ENCODE measurements at places on chromosomes 13 and 19. TPM values are rescaled to one million over a fixed set of nuclear protein-coding genes. Genes with fewer than 3 reads are reported as not detected.
A peak's percentile ranks its signal among the peaks of the same experiment; 100 is the strongest.

GRCh38 chr13:61275736-61276135 is 139.9 kb downstream of the PCDH20 start:
- no peaks in the 10 kb centered on the region for H3K27me3 ChIP-seq
- H3K4me3 ChIP-seq = no peak overlapping the region

DNA sequence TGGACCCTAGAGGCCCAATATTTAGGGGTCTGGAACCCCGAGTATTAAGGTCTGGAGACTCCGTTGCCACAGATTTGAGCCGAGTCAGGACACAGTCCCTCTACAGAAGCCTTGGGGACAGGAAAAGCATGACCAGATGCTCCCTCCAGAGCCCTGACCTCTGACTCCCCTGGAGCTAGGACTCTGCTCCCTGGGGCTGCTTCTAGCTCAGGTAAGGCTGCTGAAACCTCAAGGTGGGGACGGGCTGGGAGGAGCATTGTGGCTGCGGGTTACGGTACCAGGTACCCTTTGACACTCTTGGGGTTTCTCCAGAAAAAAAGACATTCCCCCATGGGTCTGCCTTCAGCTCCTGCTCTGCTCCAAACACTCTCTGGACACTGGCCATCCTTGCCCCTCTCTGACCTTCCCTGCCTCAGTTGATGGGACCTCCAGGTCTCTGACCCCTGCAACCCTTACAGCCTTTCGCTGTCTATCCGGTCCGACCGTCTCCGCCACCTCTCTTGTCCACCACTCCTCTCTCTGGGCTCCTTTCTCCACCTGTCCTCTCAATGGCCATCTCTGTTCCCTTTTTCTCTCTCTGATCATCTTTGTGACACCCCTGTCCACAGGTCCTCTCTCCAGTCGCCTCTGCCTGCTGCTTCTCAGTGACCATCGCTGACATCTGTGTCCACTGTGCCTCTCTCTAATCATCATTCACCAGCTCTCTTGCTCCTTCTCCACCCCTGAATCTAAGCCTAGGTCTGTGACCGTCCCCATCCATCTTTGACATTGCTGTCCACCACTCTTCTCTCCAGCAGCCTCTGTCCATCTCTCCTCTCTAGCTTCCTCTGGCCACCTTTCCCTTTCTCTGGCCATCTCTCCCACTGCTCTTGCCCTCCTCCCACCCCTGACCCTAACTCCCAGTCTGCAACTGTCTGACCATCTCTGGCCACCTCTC is 1.4 kb downstream of the LRFN3 start:
- H3K4me3 ChIP-seq = peak overlapping the region; percentile 81
- DNase-seq = no peak
- peak overlapping the region; percentile 71 for H3K27ac ChIP-seq
- no peaks in the 10 kb centered on the region for H3K36me3 ChIP-seq
- no peaks in the 10 kb centered on the region for H3K27me3 ChIP-seq
- peaks cover 20% of the 10 kb centered on the region for H3K4me1 ChIP-seq

DNA sequence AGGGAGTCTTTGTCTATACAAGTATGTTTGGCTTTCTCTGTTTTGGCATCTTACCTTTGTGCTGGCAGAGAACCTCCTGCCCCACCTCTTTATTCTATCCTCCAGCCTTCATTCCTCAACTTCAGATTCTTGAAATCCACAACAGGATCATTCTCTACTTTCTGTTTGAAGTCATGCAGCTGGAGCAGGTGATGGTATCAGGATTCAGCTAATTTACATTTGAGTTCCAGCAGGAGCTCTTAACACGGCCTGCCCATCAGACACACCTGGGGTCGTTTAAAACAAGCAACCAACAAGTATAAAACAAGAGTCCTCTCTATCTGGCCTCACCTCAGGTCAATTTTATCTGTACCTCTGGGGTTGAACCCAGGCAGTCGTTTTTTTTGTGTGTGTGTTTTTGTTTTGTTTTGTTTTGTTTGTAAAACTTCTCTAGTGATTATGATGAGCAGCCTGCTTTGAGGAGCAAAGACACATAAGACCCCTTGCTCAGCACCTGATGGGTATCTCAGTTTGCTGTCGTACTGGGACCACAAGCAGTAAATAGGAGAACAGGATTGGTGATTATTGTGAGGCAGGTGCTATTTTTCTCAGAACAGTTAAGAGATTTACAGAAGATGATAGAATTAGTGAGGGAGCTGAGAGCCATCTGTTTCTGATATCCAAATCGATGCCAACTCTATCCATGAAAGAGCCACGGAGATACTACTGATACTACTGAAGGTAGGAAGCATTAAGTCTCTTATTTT is 78.4 kb downstream of the GPC6 start:
- no peak overlapping the region for H3K4me3 ChIP-seq
- no peak for DNase-seq
- H3K36me3 ChIP-seq = no peaks in the 10 kb centered on the region
- H3K27me3 ChIP-seq = no peaks in the 10 kb centered on the region
- no peak overlapping the region for H3K27ac ChIP-seq

GRCh38 chr13:76481738-76482137 is 404.5 kb downstream of the KCTD12 start:
- H3K4me3 ChIP-seq = no peak overlapping the region
- H3K27ac ChIP-seq = no peak overlapping the region
- no peaks in the 10 kb centered on the region for H3K27me3 ChIP-seq
- no peaks in the 10 kb centered on the region for H3K4me1 ChIP-seq
- no peak for DNase-seq

DNA sequence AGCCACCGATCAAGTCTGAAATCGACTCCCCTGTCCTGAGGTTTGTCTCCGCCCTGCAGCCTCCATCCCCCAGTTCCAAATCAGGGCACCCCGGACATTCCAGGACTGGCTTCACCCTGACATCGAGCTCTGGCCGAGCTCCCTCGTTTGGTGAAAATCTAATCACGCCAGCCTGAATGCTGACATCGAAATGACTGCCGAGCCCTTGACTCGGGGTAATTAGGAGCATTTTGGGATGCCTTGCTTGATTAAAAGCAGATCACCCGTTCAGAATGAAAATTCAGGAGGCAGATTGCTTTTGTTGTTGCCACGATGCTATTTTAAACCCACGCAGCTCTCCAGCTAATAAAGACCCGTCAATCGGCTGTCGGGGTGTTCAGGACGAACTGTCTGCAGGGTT is 34.3 kb downstream of the ZNRF4 start:
- H3K36me3 ChIP-seq = no peaks in the 10 kb centered on the region
- H3K4me3 ChIP-seq = no peak overlapping the region
- no peaks in the 10 kb centered on the region for H3K4me1 ChIP-seq
- no peak for DNase-seq

DNA sequence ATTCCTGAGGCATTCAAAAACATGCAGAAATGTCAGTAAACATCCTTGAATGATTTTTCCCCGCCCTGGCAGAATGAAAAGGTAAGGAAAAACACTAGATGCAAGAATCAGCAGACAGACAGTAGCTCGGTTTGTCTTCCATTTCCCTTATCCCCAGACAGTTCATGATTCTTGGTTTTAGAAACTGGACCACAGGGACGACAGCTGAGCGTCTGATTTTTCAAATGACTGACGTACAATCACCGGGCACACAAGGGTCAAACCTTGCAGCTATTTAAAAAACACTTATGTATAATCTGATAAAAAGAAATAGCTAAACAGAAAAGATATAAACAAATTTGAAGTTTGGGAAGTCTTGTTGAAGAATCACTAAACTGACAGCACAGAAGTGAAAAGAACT is 47.1 kb downstream of the DCLK1 start:
- H3K36me3 ChIP-seq = no peaks in the 10 kb centered on the region
- no peaks in the 10 kb centered on the region for H3K4me1 ChIP-seq
- H3K27ac ChIP-seq = no peak overlapping the region

GRCh38 chr13:31421756-31422155 is 222.0 kb downstream of the B3GLCT start:
- H3K36me3 ChIP-seq = no peaks in the 10 kb centered on the region
- no peak for DNase-seq
- H3K4me3 ChIP-seq = no peak overlapping the region
- H3K27ac ChIP-seq = no peak overlapping the region
- H3K4me1 ChIP-seq = no peaks in the 10 kb centered on the region

- no peaks in the 10 kb centered on the region for H3K27me3 ChIP-seq
- H3K4me3 ChIP-seq = no peak overlapping the region
- no peaks in the 10 kb centered on the region for H3K36me3 ChIP-seq
- DNase-seq = no peak
Measured at GRCh38 chr13:27835799-27836198, 43.5 kb downstream of the GSX1 start.

GRCh38 chr13:46679369-46680120 is 117.4 kb downstream of the ESD start:
- DNase-seq = no peak
- H3K36me3 ChIP-seq = no peaks in the 10 kb centered on the region
- H3K4me3 ChIP-seq = peak overlapping the region; percentile 41
- no peaks in the 10 kb centered on the region for H3K27me3 ChIP-seq

- no peak overlapping the region for H3K27ac ChIP-seq
- no peak for DNase-seq
- no peaks in the 10 kb centered on the region for H3K36me3 ChIP-seq
- no peaks in the 10 kb centered on the region for H3K4me1 ChIP-seq
- H3K4me3 ChIP-seq = no peak overlapping the region
Measured at GRCh38 chr13:23822252-23822824, 66.9 kb downstream of the MIPEP start.

DNA sequence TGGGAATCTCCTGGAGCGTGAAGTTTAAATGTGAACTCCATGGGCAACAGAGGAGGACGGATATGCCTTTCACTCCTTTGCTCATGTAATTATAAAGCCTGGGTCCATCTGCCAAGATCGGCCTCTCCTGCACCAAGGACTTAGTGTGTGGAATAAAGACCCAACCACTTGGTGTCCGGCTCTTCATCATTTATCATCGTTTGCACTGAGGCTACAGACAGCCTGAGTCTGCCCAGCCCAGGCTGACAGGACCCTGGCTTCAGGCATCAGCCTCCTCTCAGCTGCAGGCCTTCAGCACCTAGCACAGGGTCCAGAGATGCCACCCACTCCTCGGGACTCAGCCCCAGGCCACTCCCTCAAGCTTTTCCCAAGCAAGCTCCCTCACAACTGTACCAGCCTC is 206.8 kb upstream of the IPO5 start:
- H3K36me3 ChIP-seq = no peaks in the 10 kb centered on the region
- no peaks in the 10 kb centered on the region for H3K27me3 ChIP-seq
- no peak for DNase-seq
- no peak overlapping the region for H3K4me3 ChIP-seq
- H3K4me1 ChIP-seq = no peaks in the 10 kb centered on the region

DNA sequence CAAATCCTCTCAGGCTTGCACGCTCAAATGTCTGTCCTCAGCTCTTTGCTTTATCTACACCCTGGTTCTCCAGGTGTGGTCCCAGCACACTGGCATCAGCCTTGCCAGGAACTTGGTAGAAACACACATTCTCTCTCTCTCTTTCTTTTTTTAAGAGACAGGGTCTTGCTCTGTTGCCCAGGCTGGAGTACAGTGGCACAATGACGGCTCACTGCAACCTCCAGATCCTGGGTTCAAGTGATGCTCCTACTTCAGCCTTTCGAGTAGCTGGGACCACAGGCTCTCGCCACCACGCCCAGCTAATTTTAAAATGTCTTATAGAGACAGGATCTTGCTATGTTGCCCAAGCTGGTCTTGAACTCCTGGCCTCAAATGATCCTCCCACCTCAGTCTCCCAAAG is 20.8 kb downstream of the ADGRL1 start:
- H3K27ac ChIP-seq = no peak overlapping the region
- H3K4me3 ChIP-seq = no peak overlapping the region
- H3K36me3 ChIP-seq = no peaks in the 10 kb centered on the region
- H3K4me1 ChIP-seq = no peaks in the 10 kb centered on the region
- DNase-seq = no peak

DNA sequence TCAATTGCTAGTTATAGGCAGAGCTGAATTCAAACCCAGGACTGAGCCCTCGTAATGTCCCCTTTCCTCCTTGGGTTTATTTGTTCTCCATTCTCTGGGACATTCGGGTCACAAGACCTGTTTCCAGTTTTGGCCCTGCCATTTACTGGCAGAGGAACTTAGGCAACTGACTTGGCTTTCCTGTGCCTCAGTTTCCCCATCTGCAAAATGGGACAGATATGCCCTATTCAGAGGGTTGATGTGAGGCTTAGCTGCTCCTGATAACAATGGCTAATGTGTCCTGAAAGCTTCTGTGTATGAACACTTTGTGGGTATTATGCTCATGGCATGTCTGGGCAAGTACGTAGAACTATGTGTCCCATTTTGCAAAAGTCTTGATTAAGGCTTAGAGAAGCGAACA is 996 bp downstream of the ZNF524 start:
- H3K27me3 ChIP-seq = no peaks in the 10 kb centered on the region
- peak overlapping the region; percentile 98 for H3K27ac ChIP-seq
- H3K36me3 ChIP-seq = no peaks in the 10 kb centered on the region
- no peak for DNase-seq
- H3K4me1 ChIP-seq = peaks cover 17% of the 10 kb centered on the region

DNA sequence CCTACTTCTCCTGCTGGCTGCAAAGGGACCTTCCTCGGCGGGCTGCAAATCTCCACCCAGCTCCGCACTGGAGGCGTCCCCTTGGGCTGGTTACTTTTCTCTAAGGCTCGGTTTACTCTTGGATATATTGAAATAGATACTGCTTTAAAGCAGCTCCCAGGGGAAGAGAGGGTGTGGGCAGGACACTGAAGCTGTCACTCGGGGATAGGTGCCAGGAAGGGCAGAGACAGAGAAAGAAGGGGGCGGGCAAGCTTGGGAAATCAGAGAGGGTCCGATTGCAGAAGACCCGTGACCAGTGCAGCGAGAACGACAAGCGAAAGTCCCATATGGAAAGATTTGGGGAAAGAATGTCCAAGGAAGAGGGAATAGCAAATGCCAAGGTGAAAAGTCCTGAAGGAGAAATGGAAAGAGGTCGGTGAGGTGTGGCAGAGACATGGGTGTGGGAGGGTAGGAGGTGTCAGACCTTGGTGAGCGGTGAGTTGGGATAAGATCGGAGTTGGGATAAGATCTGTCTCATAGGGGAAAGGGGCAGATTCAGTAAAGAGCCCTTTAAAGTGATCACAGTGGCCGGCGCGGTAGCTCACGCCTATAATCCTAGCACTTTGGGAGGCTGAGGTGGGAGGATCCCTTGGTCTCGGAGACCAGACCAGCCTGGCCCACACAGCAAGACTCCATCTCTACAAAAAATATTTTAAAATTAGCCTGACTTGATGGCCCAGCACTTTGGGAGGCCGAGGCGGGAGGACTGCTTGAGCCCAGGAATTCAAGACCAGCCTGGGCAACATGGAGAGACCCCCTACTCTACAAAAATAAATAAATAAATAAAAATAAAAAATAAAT is 618 bp downstream of the THSD8 start:
- no peaks in the 10 kb centered on the region for H3K36me3 ChIP-seq
- H3K27me3 ChIP-seq = no peaks in the 10 kb centered on the region
- H3K4me3 ChIP-seq = peak overlapping the region; percentile 96
- DNase-seq = peak; percentile 65
- peak overlapping the region; percentile 82 for H3K27ac ChIP-seq

GRCh38 chr19:34881982-34882381 is 44.7 kb upstream of the ZNF30 start:
- H3K4me1 ChIP-seq = no peaks in the 10 kb centered on the region
- DNase-seq = no peak
- no peaks in the 10 kb centered on the region for H3K36me3 ChIP-seq
- H3K27ac ChIP-seq = no peak overlapping the region

Gene LGALS14
- total RNA-seq = not detected

Gene QPCTL
- 1.6 TPM for total RNA-seq

Gene KLK2
- not detected for total RNA-seq

Gene OR4F17
- total RNA-seq = not detected

Gene ARMC6
- total RNA-seq = 13.7 TPM

Gene ADGRE3
- not detected for total RNA-seq

Data from psoas muscle (tissue), 8 donors.